NCI-H446 (cell line): ENCODE measurements at places on chromosomes 11 and 22.

DNA sequence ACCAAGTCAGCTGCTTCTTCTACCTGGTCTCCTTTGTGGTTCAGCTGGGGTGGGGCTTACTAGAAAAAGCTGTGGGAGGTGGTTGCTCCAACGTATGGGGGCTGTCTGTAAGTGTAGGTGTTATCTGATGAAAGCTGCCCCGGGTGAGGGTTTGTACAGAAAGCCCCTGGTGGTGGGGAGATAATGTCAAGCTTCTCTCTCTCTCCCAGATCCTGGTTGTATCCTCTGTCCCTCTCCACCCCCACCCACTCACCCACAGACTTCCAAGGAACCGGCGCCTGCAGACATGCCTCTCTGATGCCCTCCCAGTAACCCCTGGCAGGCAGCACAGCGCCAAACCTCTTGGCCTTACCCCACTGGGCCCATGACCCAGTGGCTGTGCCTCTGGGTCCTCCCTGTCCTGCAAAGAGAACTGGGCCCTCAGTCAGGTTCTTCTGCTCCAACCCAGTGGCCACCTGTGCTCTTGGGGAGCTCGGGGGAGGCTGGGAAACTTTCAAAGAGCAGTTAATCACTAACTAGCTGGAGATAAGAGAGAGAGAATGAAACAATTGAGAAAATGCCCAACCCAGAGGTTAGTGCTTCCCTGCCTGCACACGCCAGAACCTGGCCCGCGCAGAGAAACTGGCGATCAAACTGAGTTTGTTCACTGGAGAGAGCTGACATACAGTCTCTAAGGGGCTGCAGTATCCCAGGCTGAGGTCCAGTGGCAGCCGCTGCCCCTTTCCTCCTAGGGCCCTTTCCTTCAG lies 20.4 kb upstream of the EHF start:
- no peak for DNase-seq

- DNase-seq = peak; percentile 49
These were observed 1.1 kb upstream of the AP2A2 start for GRCh38 chr11:924406-925157.

GRCh38 chr11:77411717-77412441 lies 62.0 kb downstream of the PAK1 start:
- DNase-seq = peak; percentile 73

DNA sequence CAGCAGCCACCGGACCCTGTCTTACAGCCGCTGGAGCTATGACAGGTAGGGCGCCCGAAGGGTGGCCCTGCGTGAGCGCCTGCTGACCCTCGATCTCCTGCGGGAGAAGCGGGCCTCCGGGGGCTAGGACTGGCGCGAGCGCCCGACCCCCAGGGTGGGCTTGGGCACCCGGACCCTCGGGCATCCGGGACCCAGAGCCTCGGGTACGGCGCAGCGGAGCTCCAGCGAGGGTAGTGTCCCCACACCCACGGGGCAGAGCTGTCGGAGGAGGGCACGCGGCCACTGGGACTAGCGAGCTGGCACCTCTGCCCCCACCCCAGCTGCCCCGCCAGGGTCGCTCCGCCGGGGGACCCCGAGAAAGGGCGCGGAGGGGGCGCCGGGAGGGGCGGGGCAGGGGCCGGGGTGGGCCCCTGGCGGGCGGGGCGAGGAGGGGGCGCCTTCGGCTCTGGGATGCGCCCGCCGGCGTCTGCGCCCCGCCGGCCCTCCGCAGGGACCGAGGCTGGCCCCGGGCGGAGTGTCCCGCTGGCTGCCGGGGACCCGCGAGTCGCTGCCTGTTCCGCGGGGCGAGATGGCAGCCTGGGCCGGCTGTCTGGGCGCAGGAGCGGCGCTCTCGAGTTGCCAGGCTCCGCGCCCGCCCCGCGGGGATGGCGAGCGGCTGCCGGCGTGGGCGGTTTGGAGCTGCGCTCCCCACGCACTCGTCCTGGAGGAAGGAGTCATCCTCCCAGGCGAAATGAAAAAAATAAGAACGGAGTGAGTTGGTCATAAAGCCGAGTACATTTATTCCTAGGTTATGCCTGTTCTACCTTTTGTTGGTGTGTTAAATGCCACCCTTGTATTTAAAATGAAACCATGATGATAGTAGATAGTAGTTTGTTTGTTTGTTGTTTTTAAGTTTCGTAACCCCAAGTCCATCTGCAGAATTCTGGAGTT lies 32.4 kb downstream of the EIF3F start:
- DNase-seq = no peak

- DNase-seq = peak; percentile 77
These were observed 1.7 kb downstream of the QSER1 start for GRCh38 chr11:32894149-32894827.

DNA sequence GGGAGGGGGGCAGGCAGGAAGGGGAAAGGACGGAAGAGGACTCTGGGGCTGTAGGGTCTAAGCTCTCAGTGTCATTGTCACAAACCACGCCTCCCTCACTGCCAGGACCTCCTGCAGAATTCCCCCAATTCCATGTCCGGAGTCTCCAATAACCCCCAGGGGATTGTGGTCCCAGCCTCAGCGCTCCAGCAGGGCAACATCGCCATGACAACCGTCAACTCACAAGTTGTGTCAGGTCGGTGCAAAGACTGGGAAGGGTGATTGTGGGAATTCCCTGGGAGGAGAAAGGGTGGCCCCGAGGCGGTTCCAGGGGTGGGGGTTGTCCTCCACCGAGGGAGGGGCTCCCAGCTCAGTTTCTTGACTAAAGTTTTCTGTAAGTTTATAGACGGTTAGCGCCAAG lies 86.0 kb downstream of the FEZ1 start:
- DNase-seq = no peak

- DNase-seq = no peak
These were observed 1052.0 kb downstream of the TBC1D22A start for GRCh38 chr22:47814474-47814873.

- DNase-seq = no peak
These were observed 157.3 kb downstream of the MPPED1 start for GRCh38 chr22:43569111-43569510.

GRCh38 chr11:34150494-34151151 lies 45.2 kb downstream of the NAT10 start:
- DNase-seq = no peak

DNA sequence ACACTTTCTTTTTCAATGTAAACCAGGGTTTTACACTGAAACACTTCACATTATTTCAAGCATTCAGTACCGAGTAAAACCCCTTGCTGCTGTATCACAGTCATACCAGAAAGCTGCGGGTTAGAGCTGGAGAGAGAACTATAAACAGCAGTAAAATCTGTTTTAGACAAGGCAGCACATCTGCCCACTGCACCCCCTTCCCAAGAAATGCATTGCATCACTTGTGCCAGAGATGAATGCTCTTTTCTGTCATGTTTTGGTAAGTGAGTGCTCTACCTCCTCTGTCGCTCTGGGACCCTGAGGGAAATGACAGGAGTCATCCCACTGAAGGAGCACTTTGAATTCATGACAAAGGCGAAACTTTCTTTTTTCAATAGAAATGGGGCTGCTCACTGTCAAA lies 107.2 kb downstream of the MAML2 start:
- DNase-seq = no peak

GRCh38 chr11:111598148-111598547 lies 4.1 kb upstream of the SIK2 start:
- no peak for DNase-seq

GRCh38 chr22:36280379-36280778 lies 27.4 kb downstream of the APOL1 start:
- no peak for DNase-seq

DNA sequence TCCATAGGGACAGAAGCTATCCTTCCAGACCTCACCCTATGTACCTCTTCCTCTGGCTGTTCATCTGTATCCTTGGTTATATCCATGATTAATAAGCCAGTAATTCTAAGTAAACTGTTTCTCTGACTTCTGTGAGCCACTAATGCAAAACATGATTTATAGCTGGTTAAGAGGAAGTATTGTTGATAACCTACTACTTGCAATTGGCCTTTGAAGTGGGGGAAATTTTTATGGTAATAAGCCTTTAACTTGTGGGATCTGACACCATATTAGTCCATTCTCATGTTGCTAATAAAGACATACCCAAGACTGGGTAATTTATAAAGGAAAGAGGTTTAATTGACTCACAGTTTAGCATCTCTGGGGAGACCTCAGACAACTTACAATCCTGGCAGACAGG lies 21.9 kb downstream of the CASP12 start:
- no peak for DNase-seq

DNA sequence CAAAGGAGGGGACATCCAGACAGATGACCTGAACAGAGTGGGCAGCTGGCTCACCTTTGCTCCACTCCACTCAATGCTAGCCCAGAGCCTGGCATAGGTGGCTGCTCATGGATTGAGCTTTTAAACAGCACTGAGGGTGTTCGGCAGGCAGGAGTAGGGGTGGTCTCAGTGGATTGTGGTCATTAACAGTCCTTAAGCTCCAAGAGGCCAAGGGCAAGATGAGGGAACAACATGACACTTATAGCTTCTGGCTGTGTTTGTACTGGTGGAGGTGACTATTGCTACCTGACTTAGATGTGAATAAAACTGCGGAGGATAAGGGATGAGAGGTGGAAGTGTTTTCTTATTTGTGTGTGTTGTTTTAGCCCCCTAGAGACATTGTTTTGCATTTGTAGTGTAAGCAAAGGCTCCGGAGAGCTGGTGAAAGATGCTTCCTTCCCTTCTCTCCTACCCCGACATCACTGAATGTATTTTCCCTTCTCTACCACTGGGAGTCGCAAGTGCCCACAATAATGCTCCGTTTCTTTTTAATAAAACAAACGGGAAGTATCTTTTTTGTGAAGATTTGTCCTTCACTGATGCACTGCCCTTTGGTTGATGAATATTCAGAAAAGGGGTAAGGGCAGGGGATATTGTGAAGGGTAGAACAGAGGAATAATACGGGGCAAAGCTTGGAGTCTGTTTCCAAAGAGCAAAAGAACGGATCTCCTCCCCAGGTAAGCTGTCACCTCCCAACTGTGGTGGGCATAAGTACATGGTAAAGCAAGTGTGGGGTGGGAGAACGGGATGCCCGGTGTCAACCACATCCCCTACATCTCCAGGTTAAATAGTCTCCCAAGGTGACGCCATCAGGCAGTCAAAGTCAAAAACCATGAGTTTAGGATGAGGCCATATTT lies 27.5 kb upstream of the MTNR1B start:
- peak; percentile 52 for DNase-seq

GRCh38 chr11:36454941-36455631 lies 55.0 kb downstream of the TRAF6 start:
- DNase-seq = peak; percentile 25

- no peak for DNase-seq
These were observed 124.5 kb upstream of the HSD17B12 start for GRCh38 chr11:43555816-43556611.

GRCh38 chr11:32331098-32331497 lies 104.2 kb downstream of the WT1 start:
- no peak for DNase-seq

GRCh38 chr11:28834877-28835276 lies 726.7 kb downstream of the METTL15 start:
- DNase-seq = no peak

- DNase-seq = no peak
These were observed 960.0 kb upstream of the RAG2 start for GRCh38 chr11:37557990-37558389.

- DNase-seq = no peak
These were observed 181.8 kb downstream of the UVRAG start for GRCh38 chr11:75996523-75997442.

DNA sequence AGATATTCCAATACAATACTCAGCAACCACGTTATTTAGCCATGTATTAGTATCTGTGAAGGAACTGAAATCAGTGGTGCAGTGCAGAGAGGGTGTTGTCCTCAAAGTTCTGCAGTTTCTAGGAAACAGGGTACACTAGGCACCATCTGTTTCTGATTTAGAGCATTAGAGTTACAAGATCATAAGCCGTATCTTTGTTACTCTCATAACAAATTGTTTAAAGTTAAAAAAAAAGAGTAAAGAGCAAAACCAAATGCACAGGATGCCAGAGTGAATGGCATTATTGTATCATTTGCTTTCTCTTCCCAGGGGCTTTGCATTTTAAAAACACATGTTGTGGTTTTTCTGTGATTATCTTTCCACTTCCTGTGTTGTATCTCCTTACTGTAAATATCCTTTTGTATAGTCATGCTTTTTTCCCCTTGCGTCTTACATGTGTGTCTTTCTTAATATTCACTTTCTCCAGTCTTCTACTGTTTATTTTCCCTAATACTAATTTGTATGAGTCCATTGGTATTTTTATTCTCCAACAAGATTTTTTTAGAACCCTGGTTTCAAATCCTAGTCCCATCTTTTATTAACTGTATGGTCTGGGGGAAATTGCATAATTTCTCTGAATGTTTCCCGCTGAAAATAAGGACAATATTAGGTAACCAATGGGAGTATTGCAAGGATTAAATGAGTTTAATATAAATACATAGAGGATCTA lies 15.2 kb upstream of the NUP160 start:
- DNase-seq = no peak

GRCh38 chr11:64887757-64888405 lies 9.5 kb upstream of the EHD1 start:
- no peak for DNase-seq

- DNase-seq = no peak
These were observed 110.2 kb downstream of the WT1 start for GRCh38 chr11:32325187-32325586.
